Left ventricle myocardium superior (tissue), 1 donor: ENCODE measurements at places on chromosomes 3 and 15.

GRCh38 chr15:91142106-91142744 lies 42.2 kb downstream of the SV2B start:
- DNase-seq: no peak

DNA sequence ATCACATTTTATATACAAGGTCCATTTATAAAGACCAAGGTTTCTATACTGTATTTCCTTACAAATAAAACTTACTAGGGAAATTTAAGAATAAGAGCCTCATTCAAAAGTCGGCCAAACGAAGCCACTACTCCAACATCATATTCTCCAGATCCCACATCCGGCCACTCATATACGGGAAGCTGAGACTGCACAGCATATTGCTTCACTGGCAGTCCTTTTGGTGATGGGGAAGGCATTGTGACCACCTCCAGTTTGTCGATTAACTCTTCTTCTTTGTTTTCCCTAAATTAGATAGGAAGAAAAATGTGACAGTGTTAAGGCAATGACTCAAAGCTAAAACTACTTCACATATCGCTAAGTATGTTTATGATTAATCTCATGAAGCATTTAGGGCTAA lies 2.7 kb downstream of the MTFMT start:
- no peak for DNase-seq

GRCh38 chr3:72496051-72496670 lies 352.1 kb downstream of the SHQ1 start:
- DNase-seq: no peak

DNA sequence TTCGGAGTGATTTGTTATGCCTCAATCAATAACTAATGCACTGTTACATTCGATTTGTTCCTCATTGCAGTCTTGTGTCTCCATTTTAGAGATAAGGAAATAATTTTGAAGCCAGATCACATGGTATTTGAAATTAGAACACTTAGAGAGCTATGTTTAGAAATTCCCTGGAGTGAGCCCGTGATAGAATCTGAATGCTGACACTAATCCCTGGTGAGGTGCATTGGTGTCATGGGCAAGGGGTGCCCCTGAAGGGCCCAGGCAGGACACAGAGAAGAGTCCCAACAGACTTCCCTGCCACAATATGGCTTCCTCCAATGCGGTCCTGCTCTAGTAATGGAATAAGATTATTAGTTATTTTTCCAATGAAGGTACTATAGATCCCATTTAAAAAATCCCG lies 223.0 kb downstream of the NR2F2 start:
- DNase-seq: no peak

- no peak for DNase-seq
Measured at GRCh38 chr3:184693011-184693975, 18.6 kb downstream of the MAGEF1 start.

GRCh38 chr3:169278667-169279066 lies 384.8 kb downstream of the MECOM start:
- DNase-seq: no peak

GRCh38 chr3:158261371-158261991 lies 151.6 kb downstream of the RSRC1 start:
- DNase-seq: no peak

- DNase-seq: no peak
Measured at GRCh38 chr3:61454006-61454585, 107.3 kb upstream of the PTPRG start.

- no peak for DNase-seq
Measured at GRCh38 chr3:9497821-9498565, 55.6 kb downstream of the LHFPL4 start.

GRCh38 chr3:24299246-24299805 lies 195.3 kb downstream of the THRB start:
- DNase-seq: no peak
